ENCODE measurements at places on chromosomes 7 and 10.

DNA sequence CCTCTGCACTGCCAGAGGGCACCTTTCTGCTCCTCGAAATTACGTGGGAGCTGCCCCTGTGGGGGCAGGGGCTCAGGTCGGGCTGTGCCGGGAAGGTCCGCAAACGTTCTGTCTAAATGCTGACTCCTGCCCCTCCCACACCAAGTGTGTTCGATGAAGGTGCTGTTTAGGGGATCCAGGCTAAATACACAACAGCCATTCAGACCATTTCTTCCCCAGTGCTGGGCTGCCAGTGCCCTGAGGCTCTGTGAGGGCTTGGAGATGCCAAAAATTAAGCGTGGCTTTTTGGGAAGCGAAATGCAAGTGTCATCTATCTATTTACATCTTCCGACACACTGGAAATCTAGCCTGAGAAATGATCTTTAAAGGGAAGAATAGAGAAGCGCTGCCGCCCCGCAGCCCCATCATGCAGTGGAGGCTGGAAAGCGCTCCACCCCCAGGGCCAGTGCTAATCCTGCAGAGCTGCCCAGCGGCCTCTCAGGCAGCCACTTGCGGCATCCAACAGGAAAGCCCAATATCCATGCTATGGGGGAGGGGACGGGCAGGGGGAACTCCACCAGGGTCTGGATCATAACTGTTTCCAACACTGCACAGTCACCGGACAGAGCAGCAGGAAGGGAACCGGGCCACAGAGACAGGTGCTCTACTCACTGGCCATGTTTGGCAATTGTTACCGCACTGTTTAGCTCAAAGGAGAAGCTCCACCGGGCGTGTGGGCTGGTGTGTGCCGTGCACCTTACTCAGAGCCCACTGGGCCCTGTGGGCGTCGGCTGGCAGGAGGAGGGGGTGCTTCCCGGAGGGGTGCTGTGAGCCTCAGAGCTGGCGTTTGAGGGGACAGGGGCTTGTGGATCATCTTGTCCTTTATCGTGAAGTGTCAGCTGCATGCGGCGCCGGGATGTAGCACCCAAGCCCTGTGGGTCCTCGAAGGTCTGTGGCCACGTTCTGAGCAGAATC is 205.5 kb downstream of the DNAJB6 start:
- no peak for DNase-seq

DNA sequence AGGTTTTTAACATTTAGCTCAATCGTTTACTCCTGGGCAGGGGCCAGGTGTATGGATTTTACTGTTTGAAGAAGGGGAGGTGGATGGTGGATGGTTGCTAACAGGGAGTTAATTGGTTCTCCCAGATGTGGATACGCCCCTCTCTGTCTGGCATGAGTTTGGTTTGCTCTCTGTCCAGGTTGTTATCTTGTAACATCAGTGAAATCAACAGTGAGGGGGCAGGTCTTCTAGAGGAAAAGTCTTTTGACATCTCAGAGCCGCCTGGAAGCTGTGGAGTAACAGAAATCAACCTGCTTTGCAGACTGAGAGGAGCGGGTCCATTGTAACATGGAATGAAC is 243.4 kb downstream of the MGMT start:
- DNase-seq, result no peak

GRCh38 chr10:117457932-117458331 is 82.7 kb upstream of the PDZD8 start:
- DNase-seq, result no peak

- no peak for DNase-seq
These were observed 20.8 kb upstream of the RADIL start for GRCh38 chr7:4904346-4904745.

DNA sequence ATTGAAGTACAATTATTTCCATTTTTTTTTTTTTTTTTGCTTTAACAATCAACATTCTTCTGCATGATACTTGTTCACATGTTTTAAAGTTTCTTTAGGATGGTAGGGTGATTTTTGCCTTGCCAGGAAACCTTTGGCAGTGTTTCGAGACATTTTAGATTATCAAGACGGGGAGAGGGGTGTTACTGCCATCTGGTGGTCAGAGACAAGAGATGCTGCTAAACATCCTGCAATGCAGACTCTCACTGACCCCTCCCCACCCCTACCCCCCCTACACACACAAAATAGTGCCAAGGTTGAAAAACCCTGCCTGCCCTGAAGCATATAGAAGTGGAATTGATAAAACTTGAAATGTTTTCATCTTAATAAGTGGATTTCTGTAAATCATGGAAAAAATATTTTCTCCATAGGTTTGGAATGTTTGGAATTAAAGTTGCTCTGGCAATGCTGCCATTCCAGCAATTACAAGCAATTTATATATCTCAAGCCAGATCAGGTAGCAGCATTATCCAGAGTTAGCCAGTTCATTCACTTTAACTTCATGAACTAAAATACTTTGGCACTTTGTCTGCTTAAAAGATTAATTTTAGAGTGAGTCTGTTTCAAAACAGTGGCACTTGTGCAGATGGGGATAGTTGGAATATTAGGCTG is 62.1 kb downstream of the SDHAF3 start:
- DNase-seq, result peak; percentile 35

GRCh38 chr7:81791568-81792518 is 22.0 kb upstream of the HGF start:
- DNase-seq, result no peak

GRCh38 chr10:61941202-61941681 is 39.7 kb downstream of the ARID5B start:
- no peak for DNase-seq

DNA sequence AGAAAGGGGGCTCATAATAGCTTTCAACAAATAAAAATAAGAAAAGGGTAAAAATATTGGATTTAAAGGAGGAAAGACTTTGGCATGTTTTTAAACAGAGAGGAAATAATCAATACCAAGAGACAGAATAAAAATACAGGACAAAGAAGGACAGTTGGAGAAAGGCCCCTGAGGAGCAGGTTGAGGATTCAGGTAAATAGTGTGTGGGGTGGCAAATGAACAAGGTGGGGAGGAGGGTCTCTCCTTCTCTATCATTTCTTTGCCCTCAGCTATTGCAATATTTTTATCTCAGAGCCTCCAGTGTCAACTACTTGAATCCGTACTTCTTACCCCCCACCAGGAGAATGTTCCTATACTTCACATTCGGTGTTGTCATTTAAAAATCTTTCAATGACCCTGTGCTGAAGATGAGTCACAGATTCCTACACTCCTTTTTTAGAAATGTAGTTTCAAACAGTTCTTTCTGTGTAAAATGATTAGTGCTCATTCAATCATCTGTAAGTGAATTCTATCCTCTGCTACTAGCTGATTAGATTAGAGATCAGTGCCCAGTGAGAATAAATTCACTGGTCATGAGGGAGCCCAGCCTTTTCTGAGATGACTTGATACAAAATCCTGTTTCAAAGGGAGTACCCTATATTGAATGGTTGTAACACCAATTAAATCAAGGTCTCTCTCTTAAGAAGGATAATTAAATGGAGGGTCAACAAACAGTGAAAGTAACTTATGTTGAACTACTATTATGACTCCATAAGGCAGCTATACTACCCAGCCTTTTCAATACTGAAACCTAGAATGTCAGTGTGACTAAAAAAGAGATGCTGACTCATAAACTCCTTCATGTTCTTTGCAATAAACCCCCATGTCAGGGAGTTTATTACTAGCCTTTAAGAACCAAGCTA is 50.4 kb upstream of the WNT16 start:
- DNase-seq, result no peak

- DNase-seq, result no peak
These were observed 22.0 kb upstream of the TMEM120A start for GRCh38 chr7:76016191-76016947.

DNA sequence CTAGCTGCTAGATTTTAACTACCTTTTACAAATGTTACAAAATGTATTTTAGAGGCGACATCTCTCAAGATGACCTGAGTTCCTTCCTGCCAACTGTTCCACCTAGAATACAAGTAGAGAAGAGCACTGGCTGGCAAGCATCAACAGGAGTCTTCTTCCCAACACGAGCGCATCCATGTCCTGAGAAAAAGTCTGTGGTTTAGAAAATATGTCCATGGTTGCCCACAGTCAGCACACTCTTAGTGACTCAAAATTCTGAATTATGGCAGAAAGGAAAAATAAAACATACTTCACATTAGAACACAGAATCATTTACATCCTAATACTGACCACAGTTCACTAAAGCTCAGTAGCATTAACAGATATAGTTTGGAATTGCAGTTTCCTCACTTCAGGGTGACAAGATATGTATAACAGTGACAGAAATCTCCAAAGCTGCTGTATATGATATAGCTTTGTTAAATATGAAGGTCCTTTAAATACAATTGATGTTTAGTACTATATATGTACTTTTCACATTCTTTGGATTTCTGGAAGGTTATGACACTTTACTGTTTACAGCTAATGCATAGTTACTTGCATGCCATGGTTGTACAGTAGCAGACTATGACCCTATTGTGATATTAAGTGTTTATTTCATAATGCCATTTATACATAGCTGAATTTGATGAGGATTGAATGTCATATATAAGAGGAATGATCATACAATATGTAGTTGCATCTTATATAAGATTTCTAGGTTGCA is 327.1 kb downstream of the GFRA1 start:
- DNase-seq, result no peak

- no peak for DNase-seq
These were observed 126.7 kb upstream of the TMEM196 start for GRCh38 chr7:19900118-19900517.

DNA sequence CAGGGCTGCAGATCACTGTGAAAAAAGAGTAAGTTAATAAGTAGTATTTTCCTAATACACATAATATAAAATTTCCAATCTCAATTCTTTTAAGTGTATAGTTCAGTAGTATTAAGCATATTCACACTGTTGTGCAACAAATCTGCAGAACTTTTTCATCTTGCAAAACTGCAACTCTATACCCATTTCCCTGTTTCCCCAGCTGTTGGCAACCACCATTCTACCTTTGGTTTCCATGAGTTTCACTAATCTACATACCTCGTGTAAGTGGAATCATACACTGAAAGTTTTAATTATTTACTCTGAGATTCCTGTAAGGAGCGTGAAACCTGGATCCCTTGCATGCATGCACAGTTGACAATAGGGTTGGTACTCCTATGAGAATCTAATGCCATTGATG is 155.4 kb downstream of the ZPBP start:
- DNase-seq, result no peak

- DNase-seq, result no peak
These were observed 102.6 kb upstream of the GPR26 start for GRCh38 chr10:123563581-123563855.

GRCh38 chr10:35133586-35133985 is 6.9 kb downstream of the CREM start:
- no peak for DNase-seq

GRCh38 chr10:93121311-93121710 is 47.6 kb downstream of the CYP26A1 start:
- DNase-seq, result no peak

GRCh38 chr7:7521259-7521658 is 14.4 kb downstream of the COL28A1 start:
- DNase-seq, result no peak

DNA sequence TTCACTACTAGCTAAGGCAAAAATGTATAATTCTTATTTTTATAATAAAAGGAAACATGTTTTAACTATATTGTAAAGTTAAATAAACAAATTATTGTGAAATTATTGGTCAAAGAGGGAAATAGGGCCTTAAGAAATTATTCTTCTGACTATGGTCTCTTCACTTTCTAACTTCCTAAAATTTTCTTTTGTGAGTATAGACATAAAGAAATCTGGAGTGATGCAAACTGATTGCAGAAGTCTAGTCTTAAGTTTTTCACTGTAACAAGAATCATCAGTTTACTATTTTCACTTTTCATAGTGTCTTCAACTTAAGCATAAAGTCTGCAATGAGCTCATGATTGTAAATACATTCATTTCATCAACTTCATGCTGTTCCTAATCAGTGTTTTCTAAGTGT is 525.4 kb downstream of the TFEC start:
- no peak for DNase-seq

GRCh38 chr10:126177417-126178030 is 210.8 kb downstream of the ADAM12 start:
- DNase-seq, result no peak

GRCh38 chr10:93916257-93917063 is 22.7 kb downstream of the SLC35G1 start:
- DNase-seq, result no peak

All from right renal pelvis (tissue), 4 donors.